HEK293T (cell line): ENCODE measurements at places on chromosomes 1 and 21.

DNA sequence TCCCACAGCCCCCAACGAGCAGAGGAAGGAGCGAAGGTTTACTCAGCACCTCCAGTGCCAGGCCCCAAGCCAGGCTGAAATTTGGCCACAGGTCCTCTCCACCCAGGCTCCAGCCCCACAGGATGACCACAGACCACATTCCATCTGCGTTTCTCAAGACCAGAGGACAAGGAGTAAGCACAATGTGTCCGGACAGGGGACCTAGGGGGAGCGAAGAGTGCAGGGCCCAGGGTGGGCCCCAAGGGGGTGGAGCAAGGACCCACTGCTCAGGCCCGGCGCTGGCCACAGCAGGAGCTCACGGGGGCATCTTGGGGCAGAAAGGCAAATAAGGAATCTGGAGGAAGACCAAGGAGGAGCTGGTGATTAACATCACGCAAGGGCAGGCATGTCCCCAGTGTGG lies 100.5 kb downstream of the NPHP4 start:
- DNase-seq, result no peak

DNA sequence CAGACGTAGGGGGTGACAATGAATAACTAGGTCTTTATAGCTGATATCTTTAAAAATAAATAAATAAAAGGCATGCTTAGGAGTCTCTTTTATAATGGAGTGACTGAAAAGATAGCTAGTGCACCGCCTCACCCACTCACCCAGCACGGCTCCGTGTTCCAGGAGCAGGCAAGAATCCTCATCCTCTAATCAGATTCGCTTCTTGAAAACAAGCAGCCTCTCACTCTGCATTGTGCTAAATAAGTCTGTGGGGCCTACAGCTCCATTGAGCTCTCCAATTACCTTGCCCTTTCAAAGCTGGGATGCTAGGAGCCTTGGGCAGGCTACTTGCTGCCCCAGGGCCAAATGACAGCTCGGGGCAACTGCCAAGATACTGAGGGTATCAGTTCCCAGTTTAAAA lies 91.5 kb downstream of the TIAM1 start:
- DNase-seq, result no peak

GRCh38 chr1:155196103-155196892 lies 11.4 kb downstream of the THBS3 start:
- DNase-seq, result no peak

DNA sequence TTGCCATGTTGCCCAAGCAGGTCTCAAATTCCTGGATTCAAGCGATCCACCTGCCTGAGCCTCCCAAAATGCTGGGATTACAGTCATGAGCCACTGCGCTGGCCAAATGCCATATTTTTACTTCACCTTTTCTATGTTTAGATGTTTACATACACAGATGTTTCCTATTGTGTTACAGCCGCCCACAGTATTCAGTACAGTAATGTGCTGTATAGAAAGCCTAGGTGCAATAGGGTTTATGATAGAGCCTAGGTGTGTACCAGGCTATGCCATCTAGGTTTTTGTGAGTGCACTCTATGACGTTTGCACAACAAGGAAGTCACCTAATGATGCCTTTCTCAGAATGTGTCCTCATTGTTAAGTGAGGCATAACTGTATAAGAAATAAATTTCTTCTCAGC lies 153.4 kb downstream of the CHRM3 start:
- no peak for DNase-seq

DNA sequence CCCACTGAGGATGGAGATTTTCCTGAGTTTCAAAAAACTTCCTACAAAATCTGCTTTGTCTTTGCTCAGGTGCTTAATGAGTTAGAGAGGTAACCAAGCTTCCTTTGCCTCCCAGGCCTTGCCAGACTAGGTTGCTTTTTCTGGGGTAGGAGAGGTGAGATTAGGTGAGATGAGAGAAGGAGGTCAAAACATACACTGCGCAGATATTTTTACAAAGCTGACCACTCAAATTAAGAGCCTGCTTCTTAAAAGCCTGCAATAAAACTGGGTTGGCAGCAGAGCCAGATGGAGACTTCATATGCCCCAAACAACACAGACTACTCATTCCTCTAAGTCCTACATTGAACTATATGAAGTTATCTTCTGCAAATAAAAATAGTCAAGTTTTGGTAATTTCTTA lies 352.5 kb downstream of the NUF2 start:
- no peak for DNase-seq

DNA sequence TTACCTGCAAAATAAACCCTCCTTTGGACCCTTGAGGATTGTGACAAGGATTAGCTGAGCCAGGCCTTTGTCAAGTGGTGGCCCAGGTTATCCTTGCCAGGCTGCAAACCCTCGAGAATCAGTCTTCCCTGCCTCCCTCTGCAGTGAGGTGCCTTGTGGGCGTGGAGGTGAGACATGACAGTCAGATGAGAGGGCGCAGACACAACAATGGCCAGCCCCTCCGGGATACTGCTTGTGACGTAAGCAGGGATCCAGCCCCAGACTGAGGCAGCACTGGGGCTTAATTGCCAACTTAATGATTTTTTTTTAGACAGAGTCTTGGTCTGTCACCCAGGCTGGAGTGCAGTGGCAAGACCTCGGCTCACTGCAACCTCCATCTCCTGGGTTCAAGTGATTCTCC lies 104.6 kb downstream of the LAMC2 start:
- no peak for DNase-seq

- DNase-seq, result no peak
Observed at GRCh38 chr1:156113282-156113950, 1.1 kb upstream of the LMNA start.

- DNase-seq, result no peak
Observed at GRCh38 chr1:189405419-189405818, 1072.2 kb downstream of the BRINP3 start.

DNA sequence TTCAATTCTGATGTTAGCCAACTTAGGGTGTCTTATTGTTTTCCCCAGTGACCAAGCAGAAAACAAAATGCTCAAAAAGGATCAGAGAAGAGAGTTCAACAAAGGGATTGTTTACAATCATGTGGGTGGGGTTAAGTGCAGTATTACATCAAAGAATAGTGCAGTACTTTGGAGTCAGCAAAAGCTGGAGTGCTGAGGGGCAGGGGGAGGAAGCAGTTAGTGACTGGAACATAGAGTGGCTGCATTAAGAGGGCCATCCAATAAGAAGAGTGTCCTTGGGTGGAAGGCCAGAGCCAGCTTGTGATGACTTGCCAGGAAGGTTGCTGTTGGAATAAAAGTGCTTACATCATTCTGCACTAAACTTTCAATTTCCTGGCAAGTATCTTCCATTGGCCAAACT lies 175.5 kb downstream of the CYYR1 start:
- DNase-seq, result no peak

GRCh38 chr1:238340989-238341388 lies 450.3 kb upstream of the ZP4 start:
- DNase-seq, result peak; percentile 18

DNA sequence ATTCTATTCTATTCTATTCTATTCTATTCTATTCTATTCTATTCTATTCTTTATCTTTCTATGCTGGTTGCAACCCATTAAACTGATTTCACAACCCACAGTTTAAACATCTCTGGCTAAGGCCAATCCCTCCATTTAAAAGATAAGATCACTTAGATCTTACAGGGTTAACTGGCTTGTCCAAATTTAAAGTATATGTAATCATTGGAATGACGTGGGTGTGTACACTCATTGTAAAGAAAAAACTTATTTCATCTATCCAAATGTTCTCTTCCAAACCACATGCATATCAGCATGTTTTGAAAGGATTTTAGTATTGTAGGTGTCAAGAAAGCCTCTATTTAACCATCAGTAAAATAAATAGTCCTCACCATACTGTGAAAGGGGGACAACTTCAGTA lies 299.6 kb upstream of the RUNX1 start:
- no peak for DNase-seq

GRCh38 chr1:3642919-3643675 lies 6.8 kb downstream of the WRAP73 start:
- no peak for DNase-seq

DNA sequence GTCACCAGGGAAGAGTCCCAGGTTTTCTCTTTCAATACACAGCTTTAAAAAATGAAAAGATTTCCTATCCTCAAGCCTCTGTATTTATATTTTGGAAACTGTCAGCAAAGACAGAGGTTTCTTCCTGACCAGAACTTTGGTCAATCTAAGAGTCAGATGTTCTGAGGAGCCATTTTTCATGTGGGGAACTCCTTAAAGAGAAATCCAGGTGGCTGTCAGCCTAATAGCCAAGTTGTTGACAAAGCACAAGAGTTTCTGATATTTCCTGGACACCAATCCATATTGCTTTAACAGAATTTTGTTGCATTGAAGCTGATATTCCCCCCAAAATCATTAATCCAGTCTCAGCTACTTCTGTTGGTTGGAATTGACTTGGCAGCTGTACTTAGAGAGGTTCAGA lies 318.6 kb upstream of the NFIA start:
- no peak for DNase-seq

GRCh38 chr1:196567238-196567637 lies 41.0 kb downstream of the KCNT2 start:
- DNase-seq, result no peak

DNA sequence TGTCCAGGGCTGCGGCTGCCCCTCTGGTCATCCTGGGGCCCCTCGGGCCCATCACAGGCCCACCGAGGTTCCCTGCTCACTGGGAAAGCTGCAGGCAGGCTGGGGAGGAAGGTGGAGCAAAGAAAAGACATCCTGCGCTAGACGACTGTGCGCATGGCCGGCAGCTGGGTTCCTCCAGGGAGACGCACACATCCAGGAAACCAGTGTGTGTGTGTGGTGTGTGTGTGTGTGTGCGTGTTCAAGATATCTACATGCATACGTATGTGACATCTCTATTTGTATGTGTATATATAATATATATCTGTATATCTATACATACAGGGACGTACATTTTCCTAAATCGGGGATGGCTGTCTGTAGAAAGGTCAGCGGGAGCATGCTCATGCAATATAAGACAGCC lies 63.7 kb downstream of the ACOT7 start:
- DNase-seq, result no peak

- no peak for DNase-seq
Observed at GRCh38 chr1:226725897-226726267, 13.2 kb downstream of the ITPKB start.

- no peak for DNase-seq
Observed at GRCh38 chr1:108856994-108857393, at the start of gene AKNAD1. Gene AKNAD1, minus strand, starts transcription at chr1:108857094. Its CDS starts 4,430 bp downstream, at chr1:108852664.

- DNase-seq, result no peak
Observed at GRCh38 chr1:18592368-18592767, 38.3 kb upstream of the PAX7 start.

DNA sequence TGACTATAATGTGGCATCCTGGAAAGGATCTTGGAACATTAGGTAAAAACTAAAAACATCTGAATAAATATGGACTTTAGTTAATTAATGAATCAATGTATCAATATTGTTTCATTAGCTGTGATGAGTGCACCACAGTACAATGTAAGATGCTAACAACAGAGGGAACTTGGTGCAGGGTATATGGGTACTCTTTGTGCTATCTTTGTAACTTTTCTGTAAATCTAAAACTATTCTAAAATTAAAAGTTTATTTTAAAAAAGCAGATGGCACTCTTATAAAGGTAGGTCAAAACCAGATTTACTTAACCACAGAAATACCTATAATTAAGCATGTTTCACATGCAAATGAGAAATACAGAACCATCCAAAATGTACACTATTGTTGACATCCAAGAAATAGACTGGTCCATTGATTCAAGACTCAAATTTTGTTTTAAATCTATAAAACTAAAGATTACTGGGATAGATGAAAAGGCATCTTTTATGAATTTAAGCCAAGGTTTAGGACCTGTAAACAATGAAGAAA lies 38.4 kb downstream of the ACBD3 start:
- no peak for DNase-seq

- DNase-seq, result no peak
Observed at GRCh38 chr1:180948641-180949615, 36.2 kb downstream of the KIAA1614 start.

DNA sequence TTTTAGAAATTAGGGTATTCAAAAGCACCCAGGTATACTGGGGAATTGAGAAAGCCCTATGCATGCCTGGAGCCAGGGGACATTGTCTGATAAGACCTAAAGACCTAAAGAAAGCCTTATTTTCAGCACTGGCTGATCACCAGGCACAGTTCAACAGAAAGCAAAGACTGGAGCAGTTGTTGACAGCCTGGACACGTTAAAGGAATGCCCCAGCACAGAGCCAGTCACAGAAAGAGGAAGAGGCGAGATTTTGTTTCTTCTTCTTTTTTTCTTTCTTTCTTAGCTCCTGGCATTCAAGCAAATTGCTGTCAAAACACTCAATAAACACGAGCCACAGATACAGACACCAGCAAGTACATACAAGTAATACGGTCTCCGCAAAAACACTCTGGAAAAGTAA lies 40.4 kb downstream of the RNF187 start:
- DNase-seq, result no peak

GRCh38 chr1:218284377-218284916 lies 646 bp upstream of the RRP15 start:
- DNase-seq, result no peak

GRCh38 chr1:87986130-87986866 lies 657.6 kb downstream of the LMO4 start:
- no peak for DNase-seq

- peak; percentile 15 for DNase-seq
Observed at GRCh38 chr1:219990782-219991510, 55.4 kb downstream of the EPRS1 start.

- DNase-seq, result no peak
Observed at GRCh38 chr1:12636098-12636950, 7.6 kb upstream of the AADACL4 start.
